SHP77 (cell line): ENCODE measurements at places on chromosomes 4 and X.

DNA sequence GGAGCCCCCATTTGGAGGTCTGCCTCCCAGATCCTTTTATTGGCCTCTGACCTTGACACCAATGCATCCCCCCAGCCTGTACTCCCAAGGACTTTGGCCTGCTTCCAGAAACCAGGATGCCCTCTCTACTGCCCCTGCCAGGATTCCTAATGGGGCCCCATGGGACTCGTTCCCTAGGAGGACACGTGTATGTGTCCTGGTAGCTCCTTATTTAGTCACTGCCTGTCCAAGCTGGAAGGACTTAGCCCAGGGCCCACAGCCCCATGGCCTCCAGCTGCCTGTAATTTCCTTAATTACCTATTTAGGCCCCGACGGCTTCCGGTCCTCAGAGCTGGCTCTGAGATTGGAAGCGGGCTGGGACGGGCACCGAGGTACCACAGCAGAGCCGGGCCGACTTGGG, 9.4 kb downstream of the ATP2B3 start:
- DNase-seq: no peak

- no peak for DNase-seq
Measured at GRCh38 chr4:80142394-80143306, 54.7 kb upstream of the PRDM8 start.

GRCh38 chr4:162506253-162506652, 342.5 kb upstream of the FSTL5 start:
- no peak for DNase-seq

DNA sequence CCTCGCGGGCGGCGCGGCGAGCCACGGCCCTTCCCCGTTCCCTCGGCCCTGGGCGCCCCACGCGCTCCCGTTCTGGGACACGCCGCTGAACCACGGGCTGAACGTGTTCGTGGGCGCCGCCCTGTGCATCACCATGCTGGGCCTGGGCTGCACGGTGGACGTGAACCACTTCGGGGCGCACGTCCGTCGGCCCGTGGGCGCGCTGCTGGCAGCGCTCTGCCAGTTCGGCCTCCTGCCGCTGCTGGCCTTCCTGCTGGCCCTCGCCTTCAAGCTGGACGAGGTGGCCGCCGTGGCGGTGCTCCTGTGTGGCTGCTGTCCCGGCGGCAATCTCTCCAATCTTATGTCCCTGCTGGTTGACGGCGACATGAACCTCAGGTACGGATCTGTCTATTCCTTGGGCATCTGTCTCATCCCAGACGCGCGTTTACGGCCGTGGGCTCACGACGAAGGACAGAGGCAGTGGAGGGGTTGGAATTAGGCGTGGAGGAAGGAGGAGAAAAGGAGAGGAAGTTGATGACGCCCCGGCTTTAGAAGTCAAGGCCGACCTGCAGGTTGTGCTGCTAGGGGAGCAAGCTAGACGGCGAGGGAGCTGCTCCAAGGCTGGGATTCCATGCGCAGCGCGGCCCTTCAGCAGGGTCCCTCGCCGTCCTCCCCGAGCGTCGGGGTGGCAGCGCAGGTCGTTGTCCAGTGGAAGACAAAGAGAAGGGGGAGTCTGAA, 792 bp downstream of the SLC10A4 start:
- DNase-seq: no peak

DNA sequence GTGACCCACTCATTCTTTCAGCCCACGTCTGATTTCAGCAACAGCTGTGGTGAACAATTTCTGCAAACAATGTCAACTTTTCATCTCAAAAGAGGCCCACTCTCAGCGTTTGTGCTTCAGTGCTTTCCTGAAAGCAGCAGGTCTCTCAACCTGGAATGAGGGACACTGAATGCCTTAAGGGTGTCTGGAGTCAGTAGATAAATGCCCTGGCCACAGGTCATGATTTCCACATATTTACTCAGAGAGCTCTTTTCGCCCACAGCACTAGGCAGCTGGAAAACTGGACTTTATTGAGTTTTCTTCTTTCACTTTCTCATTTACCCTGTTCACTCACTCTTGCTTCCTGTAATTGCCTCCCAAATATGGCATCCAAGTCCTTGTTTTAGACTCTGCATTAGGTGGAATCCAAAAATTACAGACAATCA, 52.8 kb downstream of the NPFFR2 start:
- no peak for DNase-seq

- no peak for DNase-seq
Measured at GRCh38 chr4:162234595-162234994, 70.8 kb upstream of the FSTL5 start.

DNA sequence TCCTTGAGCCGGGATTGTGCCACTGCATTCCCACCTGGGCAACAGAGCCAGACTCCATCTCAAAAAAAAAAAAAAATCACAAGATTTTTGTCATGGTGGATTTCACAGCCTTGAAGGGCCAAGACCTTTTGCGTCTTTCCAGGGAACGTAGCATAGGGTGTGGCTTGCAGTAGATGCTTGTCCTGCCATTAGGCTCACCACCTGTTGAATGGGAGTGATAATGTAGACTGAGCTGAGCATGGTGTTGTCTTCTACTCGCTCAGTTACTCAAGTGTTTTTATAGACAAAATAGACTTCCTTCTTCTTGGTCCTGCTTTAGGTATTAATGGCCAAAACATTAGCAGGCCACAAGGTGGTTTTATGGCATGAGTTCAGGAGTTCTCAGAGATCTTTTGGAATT, 40.8 kb downstream of the JADE1 start:
- DNase-seq: no peak

GRCh38 chr4:77443941-77444340, 161.7 kb upstream of the CXCL13 start:
- no peak for DNase-seq

- no peak for DNase-seq
Measured at GRCh38 chr4:78120144-78120880, 63.2 kb downstream of the FRAS1 start.

DNA sequence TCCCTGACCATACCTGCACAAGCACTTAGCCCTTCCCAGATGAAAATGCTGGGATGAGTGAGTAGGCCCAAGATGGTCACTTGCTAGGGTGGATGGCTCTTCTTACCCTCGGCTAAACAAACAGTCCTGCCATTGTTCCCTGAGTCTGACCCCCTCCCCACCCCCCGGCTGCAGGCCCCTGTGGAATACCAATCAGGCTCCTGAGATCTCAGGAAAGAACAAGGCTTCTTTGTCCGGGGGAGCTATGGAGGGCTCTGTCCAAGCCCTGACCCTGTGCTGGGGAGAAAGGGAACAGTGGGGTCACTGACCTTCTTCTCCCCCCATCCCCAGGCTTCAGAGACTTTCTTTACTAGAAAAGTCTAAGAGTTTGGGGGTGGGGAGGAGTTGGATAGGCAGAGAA, 6.0 kb downstream of the PLP1 start:
- no peak for DNase-seq

DNA sequence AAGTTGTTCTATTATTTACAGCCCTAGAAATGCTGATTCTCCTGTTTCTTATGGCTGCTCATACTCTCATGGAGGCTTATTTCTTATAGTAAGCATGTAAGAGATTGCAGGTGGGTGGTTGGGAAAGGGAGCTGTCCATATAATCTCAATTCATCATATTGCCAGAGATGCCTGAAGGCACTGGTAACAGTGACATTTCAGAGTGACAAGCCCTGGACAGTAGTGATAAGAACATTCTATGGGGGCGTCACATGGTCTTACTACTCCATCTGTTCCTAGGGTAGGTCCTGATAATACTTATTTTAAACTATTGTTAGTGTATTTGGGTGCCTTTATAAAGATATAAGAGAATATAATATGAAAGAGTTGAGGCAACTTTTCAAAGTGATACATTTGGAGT, 171.5 kb downstream of the CFAP299 start:
- DNase-seq: no peak

DNA sequence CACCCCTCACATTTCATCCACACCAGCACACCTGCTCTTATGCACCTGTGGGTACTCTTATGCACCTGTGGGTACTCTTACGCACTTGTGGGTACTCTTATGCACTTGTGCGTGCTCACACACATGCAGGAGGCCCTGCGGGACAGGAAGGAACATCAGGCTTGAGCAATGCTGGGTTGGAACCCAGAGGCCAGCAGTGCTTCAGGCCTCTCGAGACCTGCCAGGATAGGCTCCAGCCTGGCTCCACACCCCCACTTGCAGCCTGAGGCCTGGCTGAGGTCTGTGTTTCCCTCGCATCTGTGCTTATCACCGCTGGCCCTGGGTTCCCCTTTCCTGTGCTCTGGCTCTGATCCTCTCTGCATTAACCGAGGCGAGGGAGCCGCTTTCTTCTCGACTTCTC, 34.7 kb downstream of the SORCS2 start:
- DNase-seq: no peak

GRCh38 chrX:15524417-15524816, 23.8 kb downstream of the BMX start:
- no peak for DNase-seq

- no peak for DNase-seq
Measured at GRCh38 chr4:16271411-16271810, 45.1 kb upstream of the TAPT1 start.

- DNase-seq: no peak
Measured at GRCh38 chrX:29947225-29947624, 268.1 kb upstream of the MAGEB2 start.

GRCh38 chrX:37468124-37468739, 103.2 kb upstream of the LANCL3 start:
- no peak for DNase-seq

DNA sequence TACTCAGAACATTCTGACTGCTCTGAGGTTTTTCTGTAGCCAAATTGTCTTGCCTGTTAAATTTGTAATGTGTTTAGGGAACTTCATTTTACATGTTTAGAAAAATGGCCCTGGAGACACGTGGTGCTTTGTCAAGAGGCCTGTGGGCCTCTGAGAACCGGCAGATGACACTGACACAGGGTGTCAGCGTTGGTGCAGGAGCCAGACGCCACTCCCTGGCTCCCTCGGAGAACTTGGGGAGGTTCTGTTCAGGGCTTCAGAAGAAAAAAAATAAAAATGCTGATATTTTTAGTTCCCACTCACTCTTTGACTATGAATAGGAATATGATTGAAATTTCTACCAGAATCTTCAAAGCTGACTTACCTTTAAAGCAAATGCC, 190.9 kb upstream of the GATB start:
- no peak for DNase-seq

DNA sequence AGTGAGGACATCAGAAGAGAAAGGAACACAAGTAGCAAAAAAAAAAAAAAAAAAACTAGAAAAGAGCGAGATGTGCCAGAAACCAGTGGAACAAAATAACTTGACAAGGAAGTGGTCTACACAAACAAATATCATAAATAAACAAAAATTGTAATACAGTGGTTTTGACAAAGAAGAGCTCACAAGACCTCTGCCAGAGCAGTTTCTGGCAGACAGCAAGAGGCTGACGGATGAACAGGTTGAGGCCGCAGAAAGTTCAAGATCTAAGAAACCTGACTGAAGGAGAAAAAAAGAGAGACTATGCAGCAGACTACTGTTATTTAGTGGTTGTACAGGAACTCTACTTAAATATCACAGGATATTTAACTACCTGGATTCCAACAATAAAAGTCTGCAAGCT, 66.2 kb downstream of the MAB21L2 start:
- no peak for DNase-seq

DNA sequence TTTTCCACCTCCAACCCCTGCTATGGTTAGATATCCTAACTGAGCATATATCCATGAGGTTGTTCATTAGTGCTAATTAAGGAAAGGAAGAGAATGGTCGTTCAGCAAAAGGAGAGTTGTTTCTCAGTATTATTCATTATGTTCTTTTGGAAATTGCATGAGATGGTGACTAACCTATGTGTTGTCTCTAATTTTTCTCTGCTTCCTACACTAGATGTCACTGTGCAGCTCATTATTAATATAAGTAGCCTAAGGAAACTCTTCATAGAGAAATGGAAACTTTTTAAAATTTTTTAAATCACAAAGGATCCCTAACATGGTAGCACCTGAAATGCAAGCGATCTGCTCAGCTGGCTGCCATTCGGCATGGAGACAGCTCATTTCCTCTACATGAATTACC, 67.7 kb upstream of the FAM9A start:
- no peak for DNase-seq

GRCh38 chrX:103910430-103910829, 52.0 kb upstream of the TMSB15B start:
- DNase-seq: no peak

GRCh38 chrX:9770319-9770718, 4.7 kb upstream of the GPR143 start:
- DNase-seq: no peak

DNA sequence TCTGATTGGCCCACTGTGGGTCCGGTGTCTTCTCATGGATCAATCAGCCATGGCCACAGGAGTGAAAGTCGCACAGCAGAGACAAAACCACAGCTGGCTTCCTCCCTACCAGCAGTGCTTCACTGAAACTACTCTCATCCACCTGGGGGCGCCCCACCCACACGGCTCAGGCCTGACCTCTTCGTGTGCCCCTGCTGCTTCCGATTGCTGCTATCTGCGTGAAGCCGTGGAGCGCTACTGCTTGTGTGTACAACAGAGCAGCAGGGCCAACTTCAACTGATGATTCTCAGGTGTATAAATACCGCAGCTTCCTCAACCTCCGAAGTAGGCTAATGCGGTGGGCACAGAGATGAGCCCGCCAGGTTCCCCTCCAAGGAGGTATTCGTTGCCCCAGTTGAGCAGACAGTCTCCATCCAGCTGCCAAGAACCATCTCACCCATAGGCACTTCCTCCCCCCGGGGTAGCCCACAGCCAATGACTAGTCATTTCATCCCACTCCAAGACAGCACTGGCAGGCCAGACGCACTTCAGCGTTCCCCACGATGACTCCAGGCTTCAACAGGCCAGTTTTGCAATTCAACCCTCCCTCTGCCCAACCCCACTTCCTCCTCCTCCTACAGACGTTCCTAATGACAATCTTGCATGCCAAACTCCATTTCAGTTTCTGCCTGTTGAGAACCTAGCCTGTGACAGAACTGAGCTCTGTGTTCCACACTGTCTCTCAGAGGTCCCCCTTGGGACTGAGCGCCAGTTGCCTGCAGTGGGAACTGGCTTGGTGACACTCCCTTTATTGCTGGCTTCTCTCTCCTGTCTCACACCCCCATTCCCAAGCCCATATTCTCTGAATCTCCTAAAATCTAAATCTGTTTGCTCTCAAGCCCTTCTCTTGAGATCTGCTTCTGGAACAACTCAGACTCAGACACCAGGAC, 41.3 kb upstream of the ATP6AP2 start:
- peak; percentile 42 for DNase-seq

- DNase-seq: no peak
Measured at GRCh38 chr4:82666970-82667665, 105.3 kb upstream of the TMEM150C start.

DNA sequence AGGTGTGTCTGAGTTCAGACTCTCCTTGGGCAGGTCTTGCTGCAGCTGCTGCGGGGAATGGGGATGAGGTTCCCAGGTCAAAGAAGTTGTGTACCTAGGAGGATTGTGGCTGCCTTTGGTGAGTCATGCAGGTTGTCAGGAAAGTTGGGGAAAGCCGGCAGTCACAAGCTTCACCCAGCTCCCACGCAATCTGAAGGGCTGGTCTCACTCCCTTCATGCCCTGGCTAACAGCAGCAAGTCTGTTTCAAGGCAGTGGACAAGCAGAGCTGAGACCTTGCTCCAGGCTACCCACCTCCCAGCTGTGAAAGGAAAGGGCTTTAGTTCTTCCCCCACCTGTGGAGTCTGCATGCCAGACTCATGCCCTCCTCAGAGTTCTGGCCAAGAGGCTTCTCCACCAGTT, 287.2 kb downstream of the DTHD1 start:
- no peak for DNase-seq
